ENCODE measurements at places on chromosomes 5 and 9. TPM values are rescaled to one million over a fixed set of nuclear protein-coding genes. Genes with fewer than 3 reads are reported as not detected.

DNM1 gene
- 0.18 TPM for polyA plus RNA-seq

PCDHGA11 gene
- polyA plus RNA-seq = 0.15 TPM

KCNN2 gene
- polyA plus RNA-seq = not detected

SLC22A4 gene
- not detected for polyA plus RNA-seq

FOCAD gene
- polyA plus RNA-seq = 5.3 TPM

All from IgD-negative memory B cell (primary cell).